Naive thymus-derived CD4-positive, alpha-beta T cell (primary cell): ENCODE measurements at places on chromosomes 16 and 17.

GRCh38 chr16:4140652-4141051, 24.4 kb upstream of the ADCY9 start:
- DNase-seq = no peak

- DNase-seq = no peak
Measured at GRCh38 chr17:74156878-74157277, 46.6 kb upstream of the RPL38 start.

GRCh38 chr17:77319211-77320043, 178.7 kb downstream of the SEC14L1 start:
- peak; percentile 31 for DNase-seq

GRCh38 chr17:80526116-80526910, 18.3 kb upstream of the RPTOR start:
- no peak for DNase-seq

GRCh38 chr16:67546761-67547422, 15.4 kb upstream of the CTCF start:
- DNase-seq = peak; percentile 67

- DNase-seq = no peak
Measured at GRCh38 chr16:87648236-87648635, 45.9 kb downstream of the JPH3 start.

- DNase-seq = no peak
Measured at GRCh38 chr17:67400193-67400592, 23.1 kb downstream of the PITPNC1 start.

DNA sequence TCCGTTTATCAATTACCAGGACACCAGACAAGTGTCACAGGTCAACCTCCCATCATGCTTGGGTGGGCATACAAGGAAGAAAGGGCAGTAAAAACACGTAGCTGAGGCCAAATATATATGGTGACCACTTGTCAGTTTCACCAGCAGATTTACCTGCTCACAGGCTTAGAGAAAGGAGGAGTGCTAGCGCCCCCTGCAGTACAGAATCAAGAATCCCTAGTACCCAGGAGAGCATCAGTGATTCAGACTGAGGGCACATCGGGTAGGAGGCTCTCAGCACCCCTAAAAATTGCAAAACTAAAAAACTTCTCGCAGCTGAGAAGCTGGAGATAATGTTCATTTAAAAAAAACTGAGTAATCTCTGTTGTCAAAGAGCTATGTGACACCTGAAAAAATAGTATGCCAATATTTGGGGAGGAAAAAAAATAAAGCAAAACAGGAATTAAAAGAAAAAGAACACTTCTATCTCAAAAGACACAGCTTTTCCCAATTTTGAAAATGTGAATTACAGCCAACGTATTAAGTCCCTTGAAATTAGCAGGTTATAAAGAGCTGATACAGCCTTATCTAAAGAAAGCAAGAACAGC, 21.2 kb upstream of the MON1B start:
- no peak for DNase-seq
